Right renal cortex interstitium (tissue), 3 donors: ENCODE measurements at places on chromosomes 11 and 22.

GRCh38 chr11:132058211-132058772, 687.9 kb downstream of the NTM start:
- DNase-seq: no peak

GRCh38 chr11:102800767-102801166, 2.8 kb upstream of the MMP1 start:
- DNase-seq: no peak

DNA sequence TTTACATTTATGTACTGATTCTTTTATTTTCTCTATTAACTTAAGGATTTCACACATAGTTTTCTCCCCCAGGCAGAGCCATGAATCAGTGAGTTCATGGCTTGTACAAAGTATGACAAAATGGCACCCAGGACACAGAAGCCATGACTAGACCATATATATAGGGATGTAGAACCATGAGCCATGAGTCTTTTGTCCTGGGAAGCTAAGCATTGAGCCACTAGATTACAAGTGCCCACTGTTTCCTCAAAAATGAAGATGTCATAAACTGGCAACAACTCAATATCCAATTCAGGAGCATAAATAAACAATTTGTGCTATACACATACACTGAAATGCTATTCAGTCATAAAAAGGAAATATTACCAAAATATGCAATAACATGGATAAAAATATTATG, 36.2 kb downstream of the CARD18 start:
- DNase-seq: no peak

DNA sequence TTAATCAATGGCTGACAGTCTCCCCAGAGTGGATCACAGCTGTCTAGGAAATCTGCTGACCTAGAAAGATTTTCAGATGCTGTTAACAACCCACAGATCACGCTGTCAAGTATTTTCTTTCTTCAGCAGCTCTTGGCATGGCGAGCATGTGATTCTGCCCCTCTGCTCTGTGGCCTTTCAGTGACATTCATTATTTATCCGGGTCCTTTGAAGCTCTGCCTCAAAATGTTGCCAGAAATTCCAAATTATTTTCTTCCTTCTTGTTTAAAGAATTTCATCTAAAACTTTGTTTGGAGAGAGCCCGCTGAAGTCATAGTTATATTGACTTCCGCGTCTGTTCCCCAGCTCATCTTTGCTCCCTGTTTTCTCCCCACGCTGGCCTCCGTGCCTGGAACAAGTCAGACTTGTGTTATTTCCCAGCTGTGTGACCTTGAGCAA, 134.1 kb downstream of the COMMD9 start:
- DNase-seq: no peak

DNA sequence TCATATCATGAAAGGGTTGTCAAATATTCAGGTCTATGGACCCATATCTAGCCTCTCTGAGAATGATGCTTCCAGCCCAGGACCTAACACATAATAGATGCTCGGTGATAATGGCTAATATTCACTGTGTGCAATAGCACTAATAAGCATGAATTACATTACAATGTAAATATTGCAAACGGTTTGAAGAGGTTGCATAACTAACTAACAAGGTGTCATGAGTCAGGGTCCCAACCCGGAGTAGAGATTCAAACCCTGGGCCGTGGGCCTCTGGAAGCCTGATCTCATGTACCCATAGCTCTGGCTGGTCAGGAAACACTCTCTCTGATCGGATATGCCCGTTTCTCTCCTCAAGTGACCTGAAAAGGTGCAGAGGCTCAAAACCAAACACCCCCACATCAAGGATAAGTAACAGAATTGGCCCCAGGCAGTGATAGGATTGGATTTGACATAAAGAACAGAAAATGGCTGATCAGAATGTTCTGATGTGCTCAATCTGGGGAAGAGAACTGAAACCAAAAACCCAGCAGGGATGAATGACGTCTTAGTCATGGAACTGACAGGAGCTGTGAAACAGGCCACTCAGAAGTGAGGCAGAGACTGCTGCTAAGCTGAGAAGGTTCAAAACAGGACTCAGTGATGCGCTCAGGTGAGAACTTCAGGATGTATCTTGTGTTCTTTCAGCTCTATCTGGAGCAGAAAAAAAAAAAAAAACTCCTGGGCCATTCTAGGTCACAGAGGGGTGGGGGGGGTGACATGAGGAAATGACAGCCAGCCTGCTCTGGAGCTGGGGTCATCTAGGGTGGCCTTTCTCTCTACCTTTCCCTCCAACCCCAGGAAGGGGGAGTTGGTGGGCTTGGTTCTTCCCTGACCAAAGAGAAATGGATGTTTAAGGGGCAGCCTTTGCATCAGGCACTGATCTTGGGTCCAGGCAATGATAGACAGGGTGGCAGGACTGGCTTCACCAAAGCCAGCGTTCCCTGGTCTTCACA, 6.6 kb upstream of the KCTD17 start:
- DNase-seq: no peak

GRCh38 chr11:35614939-35615569, 3.2 kb upstream of the FJX1 start:
- DNase-seq: no peak

DNA sequence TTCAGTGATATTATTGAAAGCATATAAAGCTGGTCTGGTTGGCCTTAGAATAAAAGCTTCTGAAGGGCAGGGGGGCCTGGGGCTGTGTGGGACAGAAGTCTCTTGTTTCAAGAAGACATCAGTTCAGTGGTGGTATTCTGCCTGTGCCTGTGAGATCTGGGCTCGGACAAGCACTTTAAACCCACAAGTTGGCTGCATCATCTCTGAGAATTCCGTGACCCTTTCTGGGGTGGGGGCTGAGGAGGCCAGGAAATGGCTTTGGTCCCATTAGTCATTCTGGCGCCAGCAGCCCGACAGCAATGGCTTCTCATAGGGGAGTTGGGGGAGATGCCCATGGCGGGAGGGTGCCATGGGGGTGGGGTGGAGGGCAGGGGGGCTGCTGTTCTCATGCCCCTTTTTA, 104.1 kb downstream of the PKNOX2 start:
- DNase-seq: no peak

DNA sequence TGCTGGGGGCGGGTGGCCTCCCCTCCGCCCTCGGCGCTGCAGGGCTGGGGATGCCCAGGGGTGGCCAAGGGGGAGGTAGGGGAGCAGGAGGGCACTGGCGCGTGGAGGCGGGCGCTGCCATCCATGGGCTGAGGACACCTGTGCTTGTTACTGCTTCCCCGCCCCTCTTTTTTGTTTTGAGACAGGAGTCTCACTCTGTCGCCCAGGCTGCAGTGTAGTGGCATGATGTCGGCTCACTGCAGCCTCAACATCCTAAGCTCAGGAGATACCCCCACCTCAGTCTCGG, 683 bp upstream of the FADS3 start:
- DNase-seq: no peak

DNA sequence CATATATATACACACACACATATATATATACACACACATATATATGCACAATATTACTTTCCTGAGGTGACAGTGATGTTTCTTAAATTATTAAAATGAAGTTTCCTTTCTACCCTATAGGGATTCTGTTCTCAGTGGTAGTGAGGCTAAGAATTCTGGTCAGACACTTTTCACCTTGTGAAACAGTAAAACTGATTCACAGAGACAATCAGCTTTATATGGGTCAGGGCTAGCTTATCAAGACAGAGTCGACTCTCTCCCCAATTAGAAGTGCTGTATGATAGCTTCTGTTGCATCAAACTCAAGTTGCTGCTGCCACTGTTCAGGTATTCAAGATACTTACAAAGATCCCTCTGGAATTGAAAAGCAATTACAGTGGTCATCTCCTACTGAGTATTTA, 68.4 kb downstream of the ZBTB44 start:
- DNase-seq: no peak

- DNase-seq: no peak
These were observed 85.2 kb downstream of the BUD13 start for GRCh38 chr11:116687458-116688201.

- DNase-seq: no peak
These were observed 347.3 kb upstream of the RAG2 start for GRCh38 chr11:36945384-36945783.

GRCh38 chr11:83241291-83241946, 44.7 kb downstream of the CCDC90B start:
- peak; percentile 26 for DNase-seq

- no peak for DNase-seq
These were observed 649 bp downstream of the PRRG4 start for GRCh38 chr11:32830413-32830738.

DNA sequence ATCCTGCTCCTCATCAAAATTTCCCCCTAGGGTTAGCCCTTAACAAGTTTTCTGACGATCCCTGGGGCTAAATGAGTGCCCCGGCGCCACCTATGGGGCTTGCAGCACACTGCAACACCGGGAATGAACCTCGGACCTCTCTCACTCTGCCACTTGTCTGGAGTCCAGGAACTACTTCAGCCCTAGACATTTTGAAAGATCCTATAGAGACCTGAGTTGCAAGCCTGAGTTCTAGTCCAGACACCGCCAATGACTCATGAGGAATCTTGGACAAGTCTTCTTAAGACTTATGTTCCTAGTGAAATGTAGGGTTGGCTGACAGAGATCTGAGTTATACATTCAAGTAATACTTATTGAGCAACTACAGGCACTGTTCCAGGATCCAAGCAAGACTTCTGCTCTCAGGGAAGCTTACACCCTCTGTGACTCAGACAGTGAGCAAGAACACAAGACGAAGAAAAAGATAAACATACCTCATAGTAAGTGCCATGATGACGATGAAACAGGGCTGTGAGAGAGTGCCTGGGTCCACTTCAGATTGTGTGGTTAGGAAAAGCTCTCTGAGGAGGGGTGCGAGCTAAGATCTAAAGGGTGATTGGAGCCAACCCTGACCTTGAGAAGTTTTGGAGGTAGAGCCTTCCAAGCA, 10.2 kb upstream of the STK33 start:
- no peak for DNase-seq

DNA sequence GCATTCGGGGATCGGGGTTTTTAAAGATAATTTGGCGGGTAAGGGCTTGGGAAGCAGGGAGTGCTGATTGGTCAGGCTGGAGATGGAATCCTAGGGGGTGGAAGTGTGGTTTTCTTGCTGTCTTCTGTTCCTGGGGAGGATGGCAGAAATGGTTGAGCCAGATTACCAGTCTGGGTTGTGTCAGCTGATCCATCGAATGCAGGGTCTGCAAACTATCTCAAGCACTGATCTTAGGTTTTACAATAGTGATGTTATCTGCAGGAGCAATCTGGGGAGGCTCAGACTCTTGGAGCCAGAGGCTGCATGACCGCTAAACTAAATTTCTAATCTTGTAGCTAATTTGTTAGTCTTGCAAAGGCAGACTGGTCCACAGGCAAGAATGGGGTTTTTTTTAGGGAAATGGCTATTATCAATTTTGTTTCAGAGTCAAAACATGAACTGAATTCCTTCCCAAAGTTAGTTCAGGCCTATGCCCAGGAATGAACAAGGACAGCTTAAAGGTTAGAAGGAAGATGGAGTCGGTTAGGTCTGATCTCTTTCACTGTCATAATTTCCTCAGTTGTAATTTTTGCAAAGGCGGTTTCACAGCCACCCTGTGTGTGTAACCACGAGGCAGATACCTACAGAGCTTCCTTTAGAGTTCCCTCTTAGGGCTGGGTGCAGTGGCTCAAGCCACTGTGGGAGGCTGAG, 10.2 kb downstream of the SCGB1A1 start:
- no peak for DNase-seq
